Heart left ventricle (tissue), 16 donors: ENCODE measurements at places on chromosomes 11 and 22. TPM values are rescaled to one million over a fixed set of nuclear protein-coding genes. Genes with fewer than 3 reads are reported as not detected.

DNA sequence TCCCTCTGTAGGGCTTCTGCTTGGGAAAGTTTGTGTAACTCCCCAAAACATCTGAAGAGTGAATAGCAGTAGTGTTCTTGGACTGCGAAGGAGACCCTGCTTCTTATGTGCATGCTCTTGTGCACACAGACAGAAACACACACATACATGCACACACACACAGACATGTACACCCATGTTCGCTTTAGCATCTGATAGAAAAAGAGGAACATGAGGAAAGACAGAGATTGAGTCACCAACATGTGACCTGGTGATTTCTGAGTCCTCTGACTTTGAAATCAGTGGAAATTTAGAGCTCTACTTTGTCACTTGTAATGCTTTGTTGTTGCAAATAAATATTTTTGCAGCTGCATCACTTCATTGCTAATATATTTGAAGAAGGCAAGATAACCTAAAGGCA, 23.8 kb downstream of the CD44 start:
- no peak overlapping the region for H3K4me3 ChIP-seq
- H3K27ac ChIP-seq, result no peak overlapping the region
- peaks cover 91% of the 10 kb centered on the region for H3K4me1 ChIP-seq
- H3K27me3 ChIP-seq, result no peaks in the 10 kb centered on the region

- no peak for DNase-seq
- no peak overlapping the region for H3K4me3 ChIP-seq
- no peaks in the 10 kb centered on the region for H3K27me3 ChIP-seq
Measured at GRCh38 chr11:63506876-63507275, 992 bp downstream of the LGALS12 start.

DNA sequence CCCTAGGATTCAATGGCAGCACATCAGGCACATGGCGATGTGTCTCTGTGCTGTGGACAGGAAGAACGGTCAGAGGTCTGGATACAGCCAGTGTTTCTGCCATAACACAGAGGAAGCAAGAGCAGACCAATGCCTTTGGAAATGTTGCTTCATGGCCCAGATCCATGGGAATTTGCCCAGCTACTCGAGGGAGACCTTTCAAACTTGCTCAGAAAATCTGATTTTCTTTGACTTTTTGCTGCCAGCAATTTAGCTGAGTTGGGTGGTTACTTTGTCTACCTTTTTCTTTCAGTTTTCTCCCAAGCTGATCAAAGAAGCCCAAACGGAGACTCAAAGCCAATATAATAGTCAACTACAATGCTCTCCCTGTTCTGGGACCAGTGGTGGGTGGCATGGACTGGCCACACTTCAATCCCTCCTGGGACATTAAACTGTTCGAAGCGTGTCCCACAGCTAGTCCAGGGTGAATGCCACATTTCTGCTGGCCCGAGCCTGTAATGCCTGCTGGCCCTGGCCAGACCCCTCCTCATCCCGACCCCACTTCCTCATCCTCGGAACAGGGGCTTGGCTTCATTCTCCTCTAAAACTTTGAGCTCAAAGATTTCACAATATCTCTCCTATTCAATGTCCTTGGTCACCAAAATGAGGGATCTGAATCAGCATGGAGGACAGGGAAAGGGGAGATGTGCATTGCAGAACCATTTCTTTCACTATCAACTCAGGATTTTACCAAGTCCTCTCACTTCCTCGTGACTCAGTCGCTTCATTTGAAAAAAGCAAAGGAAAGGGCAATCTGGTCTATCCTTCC, 93.3 kb downstream of the ABTB2 start:
- H3K27me3 ChIP-seq, result no peaks in the 10 kb centered on the region
- H3K4me3 ChIP-seq, result no peak overlapping the region
- H3K4me1 ChIP-seq, result no peaks in the 10 kb centered on the region
- no peak for DNase-seq

GRCh38 chr11:121630041-121630440, 177.3 kb upstream of the SORL1-AS1 start:
- H3K27me3 ChIP-seq, result no peaks in the 10 kb centered on the region
- H3K27ac ChIP-seq, result no peak overlapping the region
- no peaks in the 10 kb centered on the region for H3K4me1 ChIP-seq
- DNase-seq, result no peak
- no peaks in the 10 kb centered on the region for H3K36me3 ChIP-seq

DNA sequence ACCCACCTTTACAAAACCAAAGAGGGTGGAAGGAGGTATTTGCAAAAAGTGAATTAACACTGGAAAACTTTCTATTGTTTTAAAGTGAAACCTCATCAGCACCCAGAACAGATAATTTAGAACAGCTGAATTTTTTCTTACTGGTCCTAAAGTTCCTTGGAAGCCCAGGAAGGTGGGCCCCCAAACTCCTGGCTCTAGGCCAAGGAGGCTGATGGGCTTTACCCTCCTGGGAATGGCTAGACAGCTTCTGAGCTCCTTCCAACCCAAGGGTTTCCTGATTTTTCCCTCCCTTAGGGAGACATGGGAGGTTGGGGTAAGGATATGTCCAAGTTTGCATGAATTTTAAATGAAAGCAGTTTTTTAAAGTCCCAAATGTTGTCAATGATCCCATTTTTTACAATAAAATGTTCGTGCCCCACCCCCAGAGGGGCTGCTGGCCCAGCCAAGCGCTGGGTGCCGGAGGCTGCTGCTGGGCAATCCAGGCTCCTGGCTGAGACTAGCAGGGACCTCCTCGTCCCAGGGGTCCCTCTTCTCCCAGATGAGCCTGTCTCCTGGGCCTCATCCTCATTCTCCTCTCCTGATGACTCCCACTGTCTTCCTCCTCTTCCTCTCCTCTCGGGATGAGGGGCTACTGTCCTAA, 28.4 kb downstream of the RELT start:
- no peak overlapping the region for H3K27ac ChIP-seq
- H3K4me3 ChIP-seq, result no peak overlapping the region
- no peaks in the 10 kb centered on the region for H3K27me3 ChIP-seq

GRCh38 chr22:47626428-47627390, 864.3 kb downstream of the TBC1D22A start:
- H3K27ac ChIP-seq, result no peak overlapping the region
- H3K4me3 ChIP-seq, result no peak overlapping the region
- H3K36me3 ChIP-seq, result no peaks in the 10 kb centered on the region

- no peaks in the 10 kb centered on the region for H3K4me1 ChIP-seq
- H3K27ac ChIP-seq, result no peak overlapping the region
- no peaks in the 10 kb centered on the region for H3K36me3 ChIP-seq
- no peak overlapping the region for H3K4me3 ChIP-seq
- DNase-seq, result no peak
- H3K27me3 ChIP-seq, result no peaks in the 10 kb centered on the region
Measured at GRCh38 chr22:45638834-45639746, 32.5 kb upstream of the ATXN10 start.

DNA sequence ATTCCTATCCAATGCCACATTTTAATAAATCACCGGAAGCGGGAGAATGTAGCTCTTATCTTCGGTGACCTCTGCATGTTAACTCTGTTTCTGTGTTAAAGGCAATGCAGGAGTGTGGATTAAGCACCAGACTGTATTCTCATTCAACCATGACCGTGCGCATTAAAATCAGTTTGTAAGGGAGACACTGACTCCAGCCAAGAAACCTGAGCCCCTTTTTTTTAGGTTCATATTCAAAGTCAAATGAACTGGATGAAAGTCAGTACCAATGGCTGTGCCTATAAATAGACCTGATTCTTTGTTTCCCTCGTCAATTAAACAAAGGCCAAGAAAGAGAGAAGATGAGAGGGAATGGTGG, 32.2 kb downstream of the C11orf91 start:
- no peak overlapping the region for H3K27ac ChIP-seq
- H3K4me3 ChIP-seq, result no peak overlapping the region
- no peak for DNase-seq
- no peaks in the 10 kb centered on the region for H3K27me3 ChIP-seq
- H3K4me1 ChIP-seq, result no peaks in the 10 kb centered on the region
- H3K36me3 ChIP-seq, result no peaks in the 10 kb centered on the region

- DNase-seq, result no peak
- peaks cover 13% of the 10 kb centered on the region for H3K4me1 ChIP-seq
- H3K27ac ChIP-seq, result no peak overlapping the region
- H3K27me3 ChIP-seq, result peaks cover 83% of the 10 kb centered on the region
Measured at GRCh38 chr11:92226331-92227229, 2.0 kb downstream of the FAT3 start.

DNA sequence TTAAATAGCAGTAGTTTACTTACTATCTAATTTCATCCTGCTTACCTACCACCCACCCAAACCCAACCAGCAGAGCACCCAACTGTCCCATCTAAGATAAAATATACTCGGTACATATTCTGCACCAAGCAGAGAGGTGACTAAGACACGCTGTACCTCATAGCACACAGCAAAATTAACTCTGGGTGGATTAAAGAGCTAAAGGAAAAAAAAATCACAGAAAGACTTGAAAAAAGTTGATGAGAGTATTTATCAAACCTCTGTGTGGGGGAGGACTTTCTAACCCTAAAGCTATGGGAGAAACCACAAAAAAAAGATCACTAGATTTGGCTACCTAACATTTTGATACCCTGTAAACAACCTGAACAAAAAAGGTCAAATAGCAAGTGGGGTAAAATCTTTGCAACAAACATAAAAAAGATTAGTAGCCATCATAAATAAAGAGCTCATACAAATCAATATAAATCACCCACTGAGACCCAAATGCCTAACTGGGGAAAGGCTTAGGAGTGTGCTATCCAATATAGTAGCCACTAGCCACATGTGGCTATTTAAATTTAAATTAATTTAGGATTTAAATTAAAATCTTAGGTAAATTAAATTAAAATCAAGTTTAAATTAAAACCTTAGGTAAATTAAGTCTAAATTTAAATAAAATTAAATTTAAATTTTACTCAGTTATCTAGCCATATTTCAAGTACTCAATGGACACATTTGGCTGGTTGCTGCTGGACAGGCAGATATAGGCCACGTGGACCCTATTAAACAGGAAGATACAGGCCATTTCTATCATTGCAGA, 25.6 kb upstream of the CD5 start:
- no peak overlapping the region for H3K27ac ChIP-seq
- H3K36me3 ChIP-seq, result no peaks in the 10 kb centered on the region
- no peak overlapping the region for H3K4me3 ChIP-seq
- no peak for DNase-seq
- no peaks in the 10 kb centered on the region for H3K27me3 ChIP-seq

GRCh38 chr11:123268156-123268555, 73.1 kb upstream of the CLMP start:
- no peaks in the 10 kb centered on the region for H3K27me3 ChIP-seq
- DNase-seq, result no peak
- H3K27ac ChIP-seq, result no peak overlapping the region
- H3K4me1 ChIP-seq, result no peaks in the 10 kb centered on the region
- H3K36me3 ChIP-seq, result no peaks in the 10 kb centered on the region

DNA sequence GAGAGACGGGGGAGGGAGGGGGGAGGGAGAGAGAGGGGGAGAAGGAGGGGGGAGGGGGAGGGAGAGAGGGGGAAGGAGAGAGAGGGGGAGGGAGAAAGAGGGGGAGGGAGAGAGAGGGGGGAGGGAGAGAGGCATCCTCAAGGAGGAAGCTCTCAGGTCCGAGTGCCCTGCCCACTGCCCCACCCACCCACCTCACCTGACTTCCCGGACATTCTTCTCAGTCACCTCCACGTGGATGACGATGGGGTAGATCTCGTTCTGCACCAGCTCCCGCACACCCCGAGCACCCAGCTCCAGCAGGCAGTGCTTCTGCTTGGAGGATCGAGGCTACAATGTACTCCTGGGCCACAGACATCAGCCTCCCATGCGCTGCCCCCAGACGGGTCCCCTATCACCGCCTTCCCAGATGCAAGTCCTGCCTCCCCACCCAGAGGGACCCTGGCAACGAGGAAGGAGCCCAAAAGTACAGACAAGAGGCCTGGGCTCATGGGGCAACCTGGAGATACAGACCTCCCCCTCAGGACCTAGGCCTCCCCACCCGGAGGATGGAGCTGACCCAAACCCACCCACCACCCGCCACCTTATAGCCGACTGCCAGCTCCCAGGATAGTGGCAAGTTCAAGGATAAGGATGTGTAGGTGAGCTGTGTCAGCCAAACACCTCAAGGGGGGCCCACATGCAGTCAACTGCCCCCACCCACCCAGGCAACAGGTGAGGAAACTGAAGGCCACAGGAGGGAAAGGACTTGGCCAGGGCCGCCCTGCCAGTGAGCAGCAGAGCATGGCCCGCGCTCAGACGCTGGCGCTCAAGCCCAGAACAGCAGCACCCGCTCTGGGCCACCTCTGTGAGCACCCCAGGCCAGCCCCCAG, 5.6 kb upstream of the MFNG start:
- peaks cover 5% of the 10 kb centered on the region for H3K4me1 ChIP-seq
- no peak overlapping the region for H3K4me3 ChIP-seq
- H3K36me3 ChIP-seq, result no peaks in the 10 kb centered on the region
- peaks cover 4% of the 10 kb centered on the region for H3K27me3 ChIP-seq

DNA sequence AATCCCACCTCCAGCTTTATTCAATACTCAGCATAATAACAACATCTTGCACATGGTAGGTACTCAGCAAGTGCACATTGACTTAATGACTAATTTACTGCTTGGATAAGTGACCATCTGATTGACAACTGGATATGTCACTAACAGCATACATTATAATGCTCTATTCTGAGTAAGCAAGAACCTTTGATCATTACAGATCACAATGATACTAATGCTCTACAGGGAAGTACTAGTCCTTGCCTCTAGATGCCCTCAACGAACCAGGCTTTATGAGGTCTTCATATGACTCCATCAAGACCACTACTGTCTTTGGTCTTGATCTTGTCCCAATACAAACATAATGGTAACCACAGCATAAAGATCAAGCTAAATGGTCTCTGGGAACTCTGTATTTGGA, 167.6 kb upstream of the MTMR2 start:
- H3K4me1 ChIP-seq, result peaks cover 17% of the 10 kb centered on the region
- H3K36me3 ChIP-seq, result no peaks in the 10 kb centered on the region
- H3K27ac ChIP-seq, result no peak overlapping the region
- no peaks in the 10 kb centered on the region for H3K27me3 ChIP-seq

- peaks cover 6% of the 10 kb centered on the region for H3K27me3 ChIP-seq
- peaks cover 5% of the 10 kb centered on the region for H3K4me1 ChIP-seq
- DNase-seq, result peak; percentile 79
- peak overlapping the region; percentile 58 for H3K4me3 ChIP-seq
- peak overlapping the region; percentile 31 for H3K27ac ChIP-seq
Measured at GRCh38 chr11:36376009-36376887, 80.2 kb downstream of the PRR5L start.

- H3K27ac ChIP-seq, result peak overlapping the region; percentile 87
- peaks cover 61% of the 10 kb centered on the region for H3K36me3 ChIP-seq
- H3K27me3 ChIP-seq, result no peaks in the 10 kb centered on the region
- no peak overlapping the region for H3K4me3 ChIP-seq
- DNase-seq, result peak; percentile 82
Measured at GRCh38 chr22:42635531-42635930, 4.9 kb downstream of the ATP5MGL start.

DNA sequence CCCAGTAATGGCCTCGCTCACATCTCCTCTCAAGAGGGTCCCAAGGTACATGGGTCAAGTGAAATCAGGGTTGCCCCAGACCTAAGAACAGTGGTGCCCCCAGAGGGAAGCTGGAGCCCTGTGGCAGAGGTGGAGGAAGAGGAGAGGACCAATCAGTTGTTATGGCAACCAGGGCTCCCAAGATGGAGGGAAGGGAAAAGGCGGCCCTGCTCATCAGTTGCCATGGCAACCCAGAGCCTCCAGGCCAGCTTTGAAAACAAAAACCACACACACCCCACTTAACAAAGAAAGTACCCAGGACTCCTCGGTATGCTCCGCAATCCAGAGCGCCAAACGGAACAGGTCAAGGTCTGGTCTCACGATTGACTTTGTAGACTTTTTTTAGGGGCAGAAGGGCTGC, 53.5 kb upstream of the SLC35C1 start:
- peaks cover 9% of the 10 kb centered on the region for H3K4me1 ChIP-seq
- no peak for DNase-seq
- no peaks in the 10 kb centered on the region for H3K36me3 ChIP-seq
- H3K27ac ChIP-seq, result no peak overlapping the region
- no peak overlapping the region for H3K4me3 ChIP-seq

Gene TRIM48
- not detected for total RNA-seq

Gene CYB561A3
- 17.7 TPM for total RNA-seq

Gene GAL3ST3
- total RNA-seq, result 0.96 TPM

Gene GPR83
- 0.19 TPM for total RNA-seq

Gene USP2
- 123 TPM for total RNA-seq

Gene PLAAT2
- not detected for total RNA-seq
